ENCODE measurements at places on chromosomes 2 and 18.

GRCh38 chr2:143558665-143559064 is 429.4 kb downstream of the ARHGAP15 start:
- DNase-seq = no peak

- no peak for DNase-seq
Measured at GRCh38 chr2:159009940-159010339, 41.5 kb downstream of the TANC1 start.

- DNase-seq = no peak
Measured at GRCh38 chr2:32739664-32740063, 111.8 kb downstream of the TTC27 start.

DNA sequence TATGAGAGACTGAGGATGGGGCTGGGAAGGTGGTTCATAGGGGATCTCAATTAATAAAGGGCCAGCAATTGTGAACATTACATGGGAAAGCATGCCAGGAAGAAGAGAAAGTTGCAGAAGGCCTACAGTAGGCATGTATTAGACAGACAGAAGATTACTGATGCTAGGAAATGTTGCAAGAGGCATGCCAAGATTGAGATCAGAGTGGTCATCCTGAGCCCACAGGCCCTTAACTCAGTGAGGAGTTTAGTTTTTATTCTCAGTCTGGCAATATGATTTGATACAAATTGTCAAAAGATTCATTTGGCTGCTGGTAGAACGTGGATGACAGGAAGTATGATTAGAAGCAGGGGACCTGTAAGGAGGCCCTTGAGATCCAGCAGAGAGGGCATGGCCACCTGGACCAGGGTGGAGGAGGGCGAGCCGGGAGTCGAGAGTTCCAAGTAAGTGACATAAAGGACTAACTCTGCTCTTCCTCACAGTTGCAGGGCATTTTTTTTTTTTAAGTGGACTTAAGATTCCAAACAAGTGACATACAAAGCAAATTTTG is 54.9 kb downstream of the EPHA4 start:
- DNase-seq = no peak

DNA sequence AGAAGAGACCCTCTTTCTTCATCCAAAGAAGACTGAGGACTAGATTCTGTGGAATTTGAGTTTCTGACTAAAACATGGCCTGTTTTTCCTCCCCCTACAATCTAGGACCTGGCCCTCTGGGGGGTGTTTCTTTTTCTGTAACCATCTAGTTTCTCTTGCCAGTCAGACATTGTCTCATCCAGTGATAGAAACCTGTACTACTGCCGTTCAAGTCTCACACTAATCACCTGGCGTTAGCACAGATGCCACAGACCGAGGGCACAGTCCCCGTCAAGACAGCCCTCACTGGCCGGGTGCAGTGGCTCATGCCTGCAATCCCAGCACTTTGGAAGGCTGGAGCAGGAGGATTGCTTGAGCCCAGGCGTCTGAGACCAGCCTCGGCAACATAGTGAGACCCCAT is 126.9 kb upstream of the NDUFV2 start:
- no peak for DNase-seq

DNA sequence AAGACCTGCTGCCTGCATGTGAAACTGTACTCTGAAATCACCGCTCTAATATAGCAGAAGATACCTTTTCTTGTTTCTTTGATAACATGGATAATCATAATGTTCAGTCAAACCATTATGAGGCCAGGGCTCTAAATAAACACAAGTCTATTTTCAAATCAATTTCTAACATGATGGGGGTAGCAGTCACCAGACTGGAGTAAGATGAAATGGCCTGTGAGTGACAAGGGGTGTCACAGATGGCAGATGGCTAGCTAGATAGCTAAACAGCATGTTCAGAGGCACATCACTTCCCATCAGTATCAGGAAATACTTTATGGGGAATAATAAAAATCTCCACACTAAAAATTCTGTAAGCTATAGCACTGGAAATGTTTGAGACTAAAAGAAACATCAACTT is 14.0 kb downstream of the MBD2 start:
- no peak for DNase-seq

DNA sequence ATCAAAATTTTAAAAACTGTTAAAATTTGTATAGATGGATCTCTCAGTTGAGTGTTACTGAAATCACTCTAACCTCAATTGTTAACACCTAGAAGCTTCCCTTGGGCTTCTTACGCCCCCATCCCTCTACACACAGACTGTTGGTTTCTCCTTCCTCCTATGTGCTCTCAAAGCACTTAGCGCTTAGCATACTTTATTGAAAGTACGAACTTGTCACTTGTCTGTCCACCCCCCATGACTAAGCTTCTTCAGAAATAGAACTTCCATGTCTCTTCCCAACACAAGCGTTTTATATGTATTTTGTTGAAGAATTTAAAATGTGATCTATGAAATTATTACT is 441 bp downstream of the MPHOSPH10 start:
- DNase-seq = no peak

GRCh38 chr2:170695521-170696410 is 19.4 kb upstream of the SP5 start:
- no peak for DNase-seq

DNA sequence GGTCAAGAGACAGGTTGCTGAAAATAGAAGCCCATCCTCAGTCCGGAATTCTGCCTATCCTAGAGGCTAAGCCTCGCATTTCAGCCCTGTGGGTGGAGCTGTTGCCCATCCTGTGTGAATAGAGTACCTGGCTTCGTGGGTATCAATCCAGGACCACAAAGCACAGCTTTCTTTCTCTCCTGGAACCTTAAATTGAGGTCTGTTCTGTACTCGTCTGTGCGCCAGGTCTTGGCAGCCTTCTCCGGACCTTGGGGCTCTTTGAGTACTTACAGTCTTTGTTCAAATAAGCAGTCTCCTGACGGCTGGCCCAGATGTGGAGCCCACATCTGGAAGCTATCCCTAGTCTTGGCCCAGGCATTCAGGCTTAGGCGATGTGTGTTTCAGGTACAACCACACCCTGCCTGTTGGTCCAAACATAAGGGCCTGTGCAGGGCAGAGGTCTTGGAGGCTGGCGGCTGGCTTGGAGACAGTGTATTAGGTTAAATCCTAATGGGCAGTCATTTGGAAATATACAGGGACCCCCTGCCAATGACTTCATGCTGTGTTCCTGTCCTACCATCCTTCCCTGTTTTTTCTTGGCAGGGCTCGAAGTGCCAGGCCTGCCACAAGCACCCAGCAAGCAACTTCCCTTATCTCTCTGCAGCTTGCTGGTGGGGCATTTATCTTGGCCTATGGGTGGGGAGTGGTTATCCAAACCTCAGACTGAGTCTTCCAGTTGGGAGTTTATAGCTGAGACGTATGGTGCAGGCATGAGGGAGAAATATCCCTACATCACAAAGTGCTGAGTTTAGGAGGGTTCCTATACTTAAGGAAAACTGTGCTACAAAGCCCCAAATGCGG is 294.1 kb downstream of the BCL2 start:
- no peak for DNase-seq

GRCh38 chr2:240432820-240433801 is 2.4 kb upstream of the GPC1 start:
- no peak for DNase-seq

GRCh38 chr2:232741972-232742371 is 34.4 kb downstream of the KCNJ13 start:
- DNase-seq = no peak

DNA sequence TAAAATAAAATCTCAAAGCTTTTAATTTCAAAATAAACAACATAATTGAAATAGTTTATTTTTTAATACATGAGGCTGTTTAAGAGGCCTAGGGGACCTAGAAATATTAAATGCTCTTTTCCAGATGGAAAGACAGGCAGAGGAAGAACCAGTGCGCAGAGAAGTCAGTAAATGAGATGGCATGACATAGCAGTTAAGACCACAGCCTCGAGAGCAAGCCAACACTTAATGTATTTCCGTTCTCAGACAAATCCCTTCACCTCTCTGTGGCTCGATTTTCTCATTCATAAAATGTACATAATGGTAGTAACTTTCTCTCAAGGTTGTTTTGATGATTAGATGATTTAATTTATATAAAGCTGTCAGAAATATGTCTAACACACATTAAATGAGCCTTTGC is 405.1 kb upstream of the CWC22 start:
- no peak for DNase-seq

- DNase-seq = no peak
Measured at GRCh38 chr2:174945601-174946260, 59.5 kb downstream of the CHN1 start.

GRCh38 chr2:27489118-27489497 is 435 bp downstream of the IFT172 start:
- DNase-seq = no peak

DNA sequence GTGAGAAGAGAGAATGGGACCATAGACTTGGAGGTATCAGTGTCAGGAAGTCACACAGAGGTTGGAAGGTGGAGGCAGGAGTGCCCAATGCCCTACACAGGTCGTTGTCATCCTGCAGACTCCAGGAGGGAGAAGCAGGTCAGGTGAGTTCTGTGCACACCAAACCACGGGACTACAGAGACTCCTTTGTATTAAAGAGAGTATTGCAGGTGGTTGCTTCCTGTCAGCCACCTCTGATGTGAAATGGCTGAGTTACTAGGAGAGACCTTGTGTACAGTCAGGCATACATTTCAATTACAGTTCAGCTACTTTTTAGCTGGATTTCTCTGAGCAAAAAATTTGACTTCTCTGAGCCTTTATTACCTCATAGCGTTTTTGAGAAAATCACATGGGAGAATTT is 51.6 kb downstream of the SPP2 start:
- DNase-seq = no peak

- no peak for DNase-seq
Measured at GRCh38 chr2:221517696-221518151, 54.4 kb downstream of the EPHA4 start.

DNA sequence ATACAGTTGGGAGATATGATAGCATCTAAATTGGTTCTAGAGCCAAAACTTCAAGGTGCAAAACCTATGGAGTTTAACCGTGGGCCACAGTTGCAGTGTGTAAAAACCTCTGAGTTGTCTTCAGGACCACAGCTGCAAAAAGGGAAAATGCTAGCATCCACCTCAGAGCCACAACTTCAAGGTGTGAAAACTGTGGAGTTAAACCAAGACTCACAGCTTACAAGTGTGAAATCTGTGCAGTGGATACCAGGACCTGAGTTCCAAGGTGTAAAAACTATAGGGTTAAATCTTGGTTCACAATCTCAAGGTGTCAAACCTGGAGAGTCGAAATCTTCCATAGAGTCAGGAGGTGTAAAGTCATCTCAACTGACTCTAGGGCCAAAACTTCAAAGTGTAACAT is 10.4 kb upstream of the ZNF512 start:
- no peak for DNase-seq

GRCh38 chr2:19033240-19033639 is 325.2 kb downstream of the OSR1 start:
- no peak for DNase-seq

Data from NCI-H2081 treated with DMSO at 0.1 percent for 48 hours (cell line).